ENCODE measurements at places on chromosomes 2 and 18.
A peak's percentile ranks its signal among the peaks of the same experiment; 100 is the strongest.

GRCh38 chr18:8561123-8561910 lies 47.9 kb upstream of the RAB12 start:
- H3K4me1 ChIP-seq: no peaks in the 10 kb centered on the region
- no peaks in the 10 kb centered on the region for H3K27me3 ChIP-seq
- DNase-seq: no peak
- H3K4me3 ChIP-seq: no peak overlapping the region
- H3K36me3 ChIP-seq: no peaks in the 10 kb centered on the region
- no peak overlapping the region for H3K27ac ChIP-seq

- no peaks in the 10 kb centered on the region for H3K4me1 ChIP-seq
- DNase-seq: no peak
- H3K4me3 ChIP-seq: no peak overlapping the region
- no peaks in the 10 kb centered on the region for H3K27me3 ChIP-seq
- no peak overlapping the region for H3K27ac ChIP-seq
Measured at GRCh38 chr2:68714866-68715265, 19.7 kb upstream of the ARHGAP25 start.

DNA sequence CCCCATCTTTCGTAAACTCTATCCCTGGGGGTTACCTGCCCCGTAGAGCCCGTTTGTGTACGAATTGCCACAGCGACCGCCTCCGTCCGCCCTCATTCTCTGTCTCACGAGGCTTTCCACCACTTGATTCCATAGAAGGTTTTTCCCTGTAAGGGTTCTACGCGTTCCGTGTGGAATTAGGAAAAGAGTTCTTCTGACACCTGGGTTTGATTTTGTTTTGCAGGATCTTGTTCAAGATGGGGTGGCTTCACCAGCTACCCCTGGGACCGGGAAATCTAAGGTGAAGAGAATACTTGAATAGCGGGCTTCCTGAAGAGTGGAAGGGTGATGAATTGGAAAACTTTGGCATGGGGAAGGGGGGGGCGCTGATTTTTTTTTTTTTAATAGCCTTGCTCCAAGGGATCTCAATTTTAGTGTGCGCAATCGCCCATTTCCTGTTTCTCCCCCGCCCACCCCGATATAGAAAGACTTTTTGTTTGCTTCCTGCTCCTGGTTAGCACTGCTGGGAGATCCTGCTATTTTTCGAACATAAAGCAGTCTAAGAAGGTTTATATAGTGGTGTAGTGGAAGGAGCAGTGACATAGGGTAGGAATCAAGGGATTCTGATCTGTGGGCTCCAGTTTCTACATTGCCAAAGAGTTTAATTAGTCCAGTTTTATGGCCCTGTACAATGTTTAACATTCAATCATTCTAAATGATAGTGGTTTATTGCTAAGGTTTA lies 564 bp downstream of the GCC2 start:
- H3K27me3 ChIP-seq: no peaks in the 10 kb centered on the region
- DNase-seq: no peak
- peaks cover 34% of the 10 kb centered on the region for H3K36me3 ChIP-seq
- peak overlapping the region; percentile 1 for H3K27ac ChIP-seq
- peaks cover 5% of the 10 kb centered on the region for H3K4me1 ChIP-seq
- H3K4me3 ChIP-seq: peak overlapping the region; percentile 90

DNA sequence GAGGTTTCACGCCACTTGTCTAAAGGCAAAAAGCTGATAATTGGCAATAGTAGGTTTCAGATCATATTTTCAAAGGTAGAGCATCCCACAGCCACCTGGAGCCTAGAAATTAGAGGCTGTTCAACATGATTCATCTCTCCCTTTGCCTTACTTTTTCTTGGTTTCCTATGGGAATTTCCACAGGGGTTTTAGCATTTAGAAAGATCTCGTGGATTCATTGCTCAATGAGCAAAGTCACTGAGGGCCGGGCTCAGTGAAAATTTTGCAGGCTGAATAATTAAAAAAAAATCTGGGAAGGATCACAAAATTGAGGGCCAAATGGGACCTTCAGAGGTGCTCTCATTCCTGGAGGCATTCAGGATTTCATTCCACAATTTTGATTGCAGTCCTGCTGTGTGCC lies 137.1 kb downstream of the VAPA start:
- H3K27me3 ChIP-seq: no peaks in the 10 kb centered on the region
- H3K27ac ChIP-seq: no peak overlapping the region
- H3K36me3 ChIP-seq: no peaks in the 10 kb centered on the region
- no peak for DNase-seq
- no peaks in the 10 kb centered on the region for H3K4me1 ChIP-seq

DNA sequence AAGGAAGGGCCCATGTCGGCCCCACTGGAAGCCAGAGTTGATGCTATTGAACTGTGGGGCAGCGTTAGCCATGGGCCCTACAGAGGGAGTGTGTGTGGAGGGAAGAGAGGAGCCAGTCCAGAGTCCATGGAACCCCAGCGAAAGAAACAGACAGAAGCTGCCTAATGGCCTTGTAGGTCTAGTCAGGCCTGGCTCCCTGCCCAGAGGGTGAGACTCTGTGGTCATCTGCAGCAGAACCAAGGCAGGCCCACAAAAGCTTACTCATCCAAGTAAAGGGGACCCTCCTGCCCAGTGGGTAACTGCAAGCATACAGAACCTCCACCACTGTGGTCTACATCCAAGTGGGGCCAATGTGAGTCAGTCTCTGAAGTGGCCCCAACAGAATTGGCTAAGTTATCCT lies 439.8 kb downstream of the TGIF1 start:
- H3K36me3 ChIP-seq: no peaks in the 10 kb centered on the region
- no peaks in the 10 kb centered on the region for H3K4me1 ChIP-seq
- DNase-seq: no peak
- H3K4me3 ChIP-seq: no peak overlapping the region
- H3K27me3 ChIP-seq: no peaks in the 10 kb centered on the region

DNA sequence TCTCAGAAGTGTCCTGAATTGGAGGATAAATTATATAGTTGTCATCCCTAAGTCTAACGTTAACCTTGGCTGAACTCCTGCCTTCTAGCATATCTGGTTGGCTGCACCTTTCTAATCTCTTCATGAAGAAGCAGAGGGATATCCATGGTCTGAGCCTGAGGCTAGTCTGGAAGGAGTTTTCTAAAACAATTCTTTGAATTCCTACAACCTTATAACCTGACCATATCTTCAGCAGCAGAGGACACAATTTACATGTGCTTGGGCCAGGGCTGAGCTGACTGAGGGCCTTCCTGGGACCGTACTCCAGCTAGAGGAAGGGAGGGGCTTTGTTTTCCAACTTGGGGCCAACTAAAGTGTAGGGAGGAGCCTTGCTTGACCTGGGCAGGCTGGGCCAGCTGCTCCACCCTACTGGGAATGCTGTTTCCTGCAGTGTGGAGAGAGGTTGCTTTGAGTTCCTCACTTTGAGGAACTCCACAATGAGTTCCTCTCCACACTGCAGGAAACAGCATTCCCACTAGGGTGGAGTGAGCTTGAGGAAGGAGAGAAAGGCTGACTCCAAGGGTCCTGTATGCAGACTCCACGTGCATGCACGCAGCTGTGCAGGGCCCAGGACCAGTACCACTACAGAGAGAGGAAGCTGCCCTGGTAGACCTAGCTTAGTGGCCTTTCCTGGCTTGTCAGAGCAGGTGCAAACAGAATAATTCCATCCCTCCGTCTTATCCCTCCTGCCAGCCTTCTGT lies 19.6 kb downstream of the CEP68 start:
- H3K27me3 ChIP-seq: no peaks in the 10 kb centered on the region
- no peak for DNase-seq
- no peak overlapping the region for H3K4me3 ChIP-seq
- peaks cover 57% of the 10 kb centered on the region for H3K36me3 ChIP-seq
- H3K27ac ChIP-seq: no peak overlapping the region
- peaks cover 3% of the 10 kb centered on the region for H3K4me1 ChIP-seq

All from neuronal stem cell (in vitro differentiated cells).